Neural cell (in vitro differentiated cells): ENCODE measurements at places on chromosomes 1 and 21. TPM values are rescaled to one million over a fixed set of nuclear protein-coding genes. Genes with fewer than 3 reads are reported as not detected.

The FAM177B gene
- polyA plus RNA-seq: not detected in 2 replicates

The DPYD gene
- polyA plus RNA-seq: 6.7 and 8.2 TPM in 2 replicates

The BRINP2 gene
- 12.9 and 17.2 TPM in 2 replicates for polyA plus RNA-seq

The TSSK3 gene
- polyA plus RNA-seq: not detected in 2 replicates

The LAD1 gene
- not detected in 2 replicates for polyA plus RNA-seq

The PKP1 gene
- polyA plus RNA-seq: not detected in 2 replicates

The KRTAP7-1 gene
- polyA plus RNA-seq: not detected in 2 replicates

The ECM1 gene
- 2.3 and 4.2 TPM in 2 replicates for polyA plus RNA-seq

The TAF1A gene
- polyA plus RNA-seq: 16.1 and 25.5 TPM in 2 replicates

The HSD3B2 gene
- polyA plus RNA-seq: not detected in 2 replicates

The OLIG2 gene
- polyA plus RNA-seq: 0.84 and 0.90 TPM in 2 replicates

The MUTYH gene
- polyA plus RNA-seq: 59.8 and 71.6 TPM in 2 replicates

The MCOLN3 gene
- 0.20 TPM in 1 of 2 replicates, not detected in the other for polyA plus RNA-seq

The SPRR3 gene
- not detected in 2 replicates for polyA plus RNA-seq

The HES3 gene
- polyA plus RNA-seq: not detected in 2 replicates

The PKLR gene
- polyA plus RNA-seq: not detected in 2 replicates

The SYTL1 gene
- not detected in 2 replicates for polyA plus RNA-seq
